ENCODE measurements at places on chromosomes 13 and 19.

- no peak for DNase-seq
These were observed 66.3 kb downstream of the TBC1D4 start for GRCh38 chr13:75415694-75416093.

- no peak for DNase-seq
These were observed 166.2 kb downstream of the SLITRK1 start for GRCh38 chr13:83716121-83716520.

DNA sequence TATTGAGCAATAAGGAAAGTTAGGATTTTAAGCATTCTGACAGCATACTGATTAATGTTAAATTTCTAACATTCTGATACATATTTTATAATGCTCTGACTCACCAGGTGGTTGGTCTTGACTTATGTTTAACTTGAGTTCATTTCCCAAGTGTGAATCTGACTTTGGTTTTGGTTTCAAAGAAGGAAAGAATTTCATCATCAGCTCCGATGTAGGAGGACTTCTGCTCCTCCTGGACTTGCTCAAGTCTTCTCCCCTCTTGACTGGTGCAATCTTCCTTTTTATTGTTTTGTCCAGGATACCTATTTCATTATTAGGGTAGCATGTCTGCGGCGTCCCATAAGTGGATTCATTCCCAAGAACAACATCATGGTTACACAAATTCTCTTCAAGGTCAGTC lies 141.3 kb downstream of the RNF17 start:
- DNase-seq, result no peak

DNA sequence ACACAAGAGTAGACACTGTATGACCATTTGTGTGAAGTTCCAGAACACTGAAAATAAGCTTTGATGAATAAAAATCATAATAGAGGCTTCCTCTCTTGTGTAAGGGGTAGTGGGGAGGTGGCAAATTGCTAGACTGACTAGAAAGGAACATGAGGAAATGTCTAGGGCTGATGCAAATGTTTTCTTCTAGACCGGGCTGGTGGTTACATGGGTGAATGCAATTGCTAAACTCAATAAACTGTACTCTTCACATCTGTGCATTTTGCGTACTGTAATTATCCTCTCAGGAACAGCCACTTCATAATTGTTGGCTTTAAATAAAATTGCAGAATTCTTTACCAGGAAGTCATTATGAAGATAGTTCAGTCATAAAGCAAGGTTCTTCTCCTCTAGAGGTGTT lies 5.2 kb upstream of the KBTBD7 start:
- no peak for DNase-seq

GRCh38 chr19:12331211-12331941 lies 2.1 kb downstream of the ZNF563 start:
- DNase-seq, result no peak

DNA sequence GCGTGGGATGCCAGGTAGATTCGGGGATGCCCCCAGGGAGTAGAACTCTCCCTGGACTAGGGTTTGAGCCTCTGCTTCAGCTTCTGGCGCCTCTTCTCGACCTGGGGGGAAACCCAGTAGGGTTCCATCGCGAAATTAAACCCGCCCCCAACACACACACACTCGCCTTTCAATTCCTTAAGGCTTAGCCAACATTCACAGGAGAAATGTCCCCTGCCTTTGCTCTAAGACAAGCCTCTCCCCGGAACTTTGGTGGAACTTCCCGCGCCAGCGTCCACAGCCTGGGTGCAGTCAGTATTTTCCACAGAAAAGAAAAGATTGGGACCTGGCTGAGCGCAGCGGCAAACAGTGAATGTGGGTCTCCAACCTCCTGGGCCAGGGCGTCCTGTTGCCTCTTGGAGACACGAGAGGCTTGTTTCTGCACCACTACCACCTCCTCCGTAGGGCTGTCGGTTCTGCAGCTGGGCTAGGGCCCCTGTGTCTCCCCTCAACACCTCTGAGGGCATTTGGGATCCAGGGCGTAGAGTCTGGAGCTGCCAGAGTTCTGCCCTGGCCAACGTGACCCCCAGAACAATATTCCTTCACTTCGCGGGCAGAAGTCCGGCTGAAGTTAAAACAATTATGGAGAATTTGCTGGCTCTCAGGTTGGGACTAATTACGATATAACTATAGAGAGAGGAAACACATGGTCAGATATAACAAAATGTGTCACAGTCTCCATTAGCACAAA lies 3.2 kb downstream of the PDX1 start:
- DNase-seq, result no peak

All from NCI-H446 treated with DMSO at 0.1 percent for 48 hours (cell line).